ENCODE measurements at places on chromosomes 5 and 9.

- DNase-seq = no peak
Observed at GRCh38 chr9:106419829-106420228, 443.1 kb upstream of the ZNF462 start.

GRCh38 chr9:37904445-37905130 is 661 bp upstream of the SLC25A51 start:
- DNase-seq = no peak

GRCh38 chr5:138386290-138386689 is 33.8 kb downstream of the KDM3B start:
- DNase-seq = no peak

DNA sequence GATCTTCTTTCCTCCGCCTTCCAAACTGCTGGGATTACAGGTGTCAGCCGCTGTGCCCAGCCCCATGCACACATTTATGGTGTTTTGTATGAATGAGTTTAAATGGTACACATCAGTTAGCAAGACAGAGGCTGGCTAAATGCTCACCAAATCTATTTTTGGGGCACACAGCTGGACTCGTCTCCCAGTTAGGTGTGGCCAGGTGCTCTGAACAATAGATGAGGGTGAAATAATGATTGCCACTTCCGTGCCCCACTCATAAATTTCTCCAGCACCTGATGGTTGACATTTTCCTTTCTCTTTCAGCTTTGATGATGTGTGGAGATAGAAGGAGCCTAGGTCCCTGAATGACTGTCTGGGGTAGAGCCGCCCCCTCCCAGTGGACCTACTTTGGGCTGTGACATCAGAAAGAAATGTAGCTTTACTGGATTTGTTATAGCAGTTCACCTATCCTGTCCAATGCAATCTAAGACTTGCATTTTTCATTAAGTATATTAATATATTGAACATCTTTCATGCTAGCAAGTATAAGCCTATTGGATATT is 8.6 kb upstream of the RAPGEF1 start:
- DNase-seq = no peak

DNA sequence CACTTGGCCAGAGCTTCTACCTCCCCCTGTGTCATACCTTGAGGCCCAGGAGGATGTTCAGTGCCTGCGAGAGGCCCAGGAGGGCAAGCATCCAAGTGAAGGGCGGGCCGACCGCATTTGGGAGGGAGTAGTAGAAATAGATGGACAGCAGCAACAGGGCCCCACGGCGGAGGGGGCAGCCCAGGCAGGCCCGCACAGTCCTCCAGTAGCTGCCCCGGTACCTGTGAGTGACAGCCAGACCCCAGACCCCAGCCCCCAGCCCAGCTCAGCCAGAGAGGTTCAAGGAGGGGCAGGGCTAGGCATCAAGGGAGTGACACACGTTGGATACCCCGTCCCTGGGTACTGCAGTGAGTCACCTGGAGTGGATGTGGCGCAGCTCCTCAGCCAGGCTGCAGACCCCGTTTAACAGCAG is 1.4 kb downstream of the STING1 start:
- DNase-seq = peak; percentile 52

DNA sequence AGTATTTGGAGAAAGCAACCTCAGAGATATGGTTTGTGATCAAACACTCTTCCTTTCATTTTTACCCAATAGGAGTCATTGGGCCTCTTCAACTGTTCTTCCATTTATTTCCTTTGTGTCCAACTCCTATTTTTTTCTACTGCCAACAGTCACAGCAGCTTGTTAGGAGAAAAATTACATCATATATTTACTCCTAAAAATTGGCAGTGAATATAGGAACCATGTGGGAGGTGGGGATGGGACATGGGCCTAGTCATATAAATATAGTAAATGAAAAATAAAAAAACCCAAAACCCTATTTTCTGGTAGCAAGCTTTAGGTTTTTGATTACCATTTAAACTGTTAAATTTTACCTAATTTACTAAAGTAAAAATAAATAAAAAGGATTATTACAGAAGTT is 134.9 kb upstream of the MPDZ start:
- DNase-seq = no peak

- no peak for DNase-seq
Observed at GRCh38 chr9:85898332-85898731, 42.6 kb upstream of the NAA35 start.

- DNase-seq = no peak
Observed at GRCh38 chr9:127380479-127380878, 16.5 kb upstream of the SLC2A8 start.

DNA sequence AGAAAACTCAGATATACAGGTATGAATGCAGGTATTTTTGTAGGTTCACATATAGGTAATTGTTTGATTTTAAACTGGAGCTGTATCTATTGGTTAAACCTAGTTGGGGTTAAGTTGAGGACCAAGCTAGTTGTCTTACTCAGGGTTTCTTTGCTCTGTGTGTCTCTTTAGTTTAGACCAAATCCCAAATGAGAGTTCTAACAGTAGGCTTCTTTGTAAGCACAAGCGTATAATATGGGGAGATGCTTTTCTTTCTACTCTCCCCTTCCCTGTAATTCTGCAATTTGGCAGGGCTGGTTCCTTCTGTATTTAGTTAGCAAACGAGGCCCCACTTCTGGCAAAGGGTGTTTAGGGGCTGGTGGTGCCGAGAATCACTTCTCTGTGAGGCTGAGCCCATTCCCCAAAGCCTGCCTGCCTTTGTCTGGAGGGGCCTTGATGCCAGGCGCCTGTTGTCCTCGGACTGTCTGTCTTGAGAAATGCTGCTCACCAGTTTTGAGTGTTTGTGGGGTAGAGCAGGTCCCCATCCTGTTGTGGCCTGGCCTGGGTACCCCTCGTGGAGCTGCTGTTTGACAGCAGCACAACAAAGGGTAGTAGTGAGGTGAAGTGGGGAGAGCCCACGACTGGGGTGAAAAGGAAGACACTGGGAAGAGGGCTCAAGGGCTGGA is 259.3 kb downstream of the FANCC start:
- DNase-seq = no peak

GRCh38 chr5:102867992-102868662 is 113.0 kb downstream of the PAM start:
- DNase-seq = no peak

DNA sequence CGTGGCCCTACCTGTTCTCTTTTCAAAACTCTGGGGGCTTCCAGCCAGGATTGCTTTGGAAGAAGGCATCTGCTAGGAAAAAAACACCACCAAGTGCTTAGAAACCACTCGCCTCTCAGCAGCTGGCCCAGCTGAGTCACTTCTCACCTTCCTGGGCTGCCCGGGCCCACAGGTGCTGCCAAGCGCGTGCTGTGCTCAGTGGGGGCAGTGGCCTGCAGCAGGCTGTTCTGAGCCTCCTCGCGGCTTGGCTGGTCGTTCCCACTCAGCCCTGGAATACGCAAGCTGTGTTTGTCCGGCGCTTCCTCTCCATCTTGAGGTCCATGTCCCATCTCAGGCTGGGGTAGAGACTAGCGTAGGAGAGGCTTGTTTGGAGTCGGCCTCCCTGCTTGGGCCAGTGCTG is 102.5 kb upstream of the FCN2 start:
- DNase-seq = no peak

DNA sequence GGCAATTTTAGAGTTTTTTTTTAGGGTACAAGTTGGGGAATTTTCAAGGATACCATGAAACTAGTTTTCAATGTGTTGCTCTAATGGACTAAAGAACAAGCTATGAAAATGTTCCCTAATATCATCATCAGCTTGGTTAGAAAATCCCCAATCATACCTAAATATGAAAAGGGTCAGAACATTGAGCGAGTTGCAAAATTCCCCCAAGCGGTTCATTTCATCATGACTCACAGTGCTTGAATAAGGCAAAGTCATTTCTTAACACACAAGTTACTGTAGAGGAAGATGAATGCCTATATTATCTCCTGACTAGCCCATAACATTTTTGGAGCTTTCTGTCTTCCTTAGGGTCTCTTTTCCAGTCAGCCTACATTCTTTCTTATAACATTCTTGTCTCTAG is 62.7 kb downstream of the ST8SIA4 start:
- no peak for DNase-seq

DNA sequence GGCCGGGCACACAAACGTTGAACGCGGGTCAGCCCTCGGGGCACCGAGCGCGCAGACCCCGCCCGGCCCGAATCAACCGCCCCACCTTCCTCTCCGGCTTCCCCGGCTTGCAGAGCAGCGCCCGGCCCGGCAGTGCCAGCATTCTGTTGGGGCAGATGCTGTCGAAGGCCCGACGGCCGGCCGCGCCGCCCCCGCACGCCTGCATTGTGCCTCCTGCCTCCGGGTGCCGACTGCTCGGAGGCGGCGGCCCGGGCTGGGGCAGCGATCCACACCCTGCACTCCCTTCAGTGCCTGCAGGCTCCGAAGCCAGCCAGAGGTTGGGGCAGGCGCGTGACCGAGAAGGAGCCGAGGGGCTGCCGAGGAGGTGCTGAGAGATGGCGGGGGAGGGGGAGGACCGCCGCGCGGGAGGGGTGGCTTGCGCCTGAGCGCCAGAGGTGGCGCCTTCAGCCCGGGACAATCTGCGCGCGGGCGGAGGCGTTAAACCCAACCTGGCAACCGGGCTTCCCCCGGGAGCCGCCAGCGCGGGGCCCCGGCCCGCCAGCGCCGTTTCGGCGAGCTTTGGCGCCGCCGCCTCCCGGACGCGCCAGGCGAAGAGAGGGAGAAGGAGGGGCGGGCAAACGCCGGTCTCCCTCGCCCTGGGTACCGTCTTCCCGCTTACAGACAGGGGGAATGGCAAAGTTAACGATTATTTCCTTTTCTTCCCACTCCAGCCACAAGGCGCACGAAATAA is at the start of gene MCIDAS:
Gene MCIDAS (minus strand): TSS at position 382 of the 730 bp plus-strand sequence. CDS start 177 bp downstream, at position 205.
- DNase-seq = peak; percentile 65

DNA sequence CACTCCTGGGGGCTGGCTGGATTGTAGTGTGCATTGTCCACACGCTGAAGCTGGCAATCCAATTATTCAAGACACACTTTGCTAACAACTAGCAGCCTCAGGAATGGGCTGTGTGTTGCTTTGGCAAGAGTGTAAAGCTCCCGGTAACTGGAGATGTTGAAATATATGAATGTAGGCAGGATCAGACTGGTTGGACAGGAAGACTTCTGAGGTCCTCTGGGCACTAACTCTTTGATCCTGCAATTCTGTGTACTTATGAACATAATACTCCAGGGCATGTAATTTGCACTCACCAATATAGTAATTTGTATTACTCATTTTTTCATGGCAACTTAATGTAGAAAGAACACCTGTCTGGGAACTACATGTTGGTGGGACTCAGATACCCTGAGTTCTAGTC is 106.7 kb upstream of the SLC28A3 start:
- no peak for DNase-seq

DNA sequence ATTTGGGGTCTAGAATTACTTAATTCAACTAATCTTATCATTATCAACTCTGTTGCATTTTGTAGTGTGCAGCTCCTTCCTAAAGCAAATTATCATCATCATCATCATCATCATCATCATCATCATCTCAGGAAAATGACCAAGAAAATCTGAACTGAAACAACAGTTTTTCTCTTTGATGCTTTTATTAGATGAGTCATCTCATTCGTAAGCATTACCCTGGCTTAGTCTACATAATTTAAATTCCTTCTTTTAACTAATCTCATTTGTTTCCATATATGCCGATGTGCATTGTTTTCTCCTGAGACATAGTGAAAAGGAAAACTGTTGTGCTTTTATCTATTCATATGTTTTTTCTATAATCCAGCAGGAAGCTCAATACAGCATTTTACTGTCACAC is 173.0 kb upstream of the PDE4D start:
- DNase-seq = no peak

DNA sequence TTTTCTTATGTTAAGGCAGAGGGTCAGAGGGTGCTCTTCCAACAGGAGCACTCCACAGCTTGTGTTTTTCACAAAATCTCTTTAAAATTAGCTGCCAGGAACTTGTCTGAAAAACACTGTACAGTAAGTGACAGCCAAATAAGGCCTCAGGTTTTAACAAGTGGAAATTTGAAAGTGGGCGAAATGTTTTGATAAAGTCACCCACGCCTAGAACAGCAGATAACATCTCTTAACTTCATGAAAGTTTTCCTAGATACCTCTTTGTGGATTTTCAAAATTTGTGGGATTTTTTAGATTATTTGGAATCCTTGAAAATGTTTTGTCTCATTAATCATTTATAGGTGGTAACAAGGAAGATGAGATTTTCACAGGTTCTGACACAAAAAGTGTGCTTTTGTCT is 121.3 kb downstream of the PDE4D start:
- no peak for DNase-seq

- no peak for DNase-seq
Observed at GRCh38 chr5:150120617-150121447, 34.5 kb upstream of the CSF1R start.

- DNase-seq = no peak
Observed at GRCh38 chr5:154949781-154950180, 8.9 kb downstream of the MRPL22 start.

DNA sequence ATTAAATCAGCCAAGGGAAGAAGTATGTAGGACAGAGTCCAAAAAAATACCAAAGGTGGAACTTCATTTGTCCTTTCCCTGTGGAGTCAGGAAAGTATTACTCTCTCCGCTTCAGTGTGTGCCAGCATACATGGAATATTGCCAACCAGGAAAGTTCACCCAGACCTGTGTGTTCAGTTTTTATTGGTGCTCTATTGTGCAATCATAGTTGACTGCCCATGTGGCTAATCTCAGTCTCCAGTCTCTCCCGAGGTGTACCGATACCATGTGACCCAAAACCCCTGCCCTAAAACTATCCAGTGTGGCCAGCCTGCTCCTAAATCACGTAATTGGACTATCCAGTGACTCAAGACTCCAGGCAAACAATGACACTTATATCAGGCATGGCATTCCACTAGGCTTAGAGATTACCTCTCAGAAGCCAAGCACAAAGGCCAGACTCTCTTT is 38.8 kb downstream of the NFX1 start:
- no peak for DNase-seq

DNA sequence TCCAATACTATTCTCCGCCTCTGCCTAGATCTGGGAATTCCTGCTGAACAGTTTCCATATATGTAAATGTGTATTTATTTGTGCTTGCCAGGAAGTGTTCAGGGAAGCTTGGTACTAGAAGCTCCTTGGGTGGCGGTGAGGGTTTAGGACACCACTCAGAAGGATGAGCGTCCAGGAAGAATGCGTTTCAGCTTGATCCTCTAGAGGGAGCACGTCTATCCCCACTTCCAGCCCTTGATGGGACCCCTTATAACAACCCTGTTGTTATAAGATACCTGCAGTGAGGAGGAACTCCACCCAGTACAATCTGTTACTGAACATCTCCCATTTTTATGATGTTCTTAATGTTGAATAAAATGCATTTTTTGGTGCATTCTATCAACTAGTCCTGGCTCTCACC is 88.9 kb downstream of the CYFIP2 start:
- no peak for DNase-seq

DNA sequence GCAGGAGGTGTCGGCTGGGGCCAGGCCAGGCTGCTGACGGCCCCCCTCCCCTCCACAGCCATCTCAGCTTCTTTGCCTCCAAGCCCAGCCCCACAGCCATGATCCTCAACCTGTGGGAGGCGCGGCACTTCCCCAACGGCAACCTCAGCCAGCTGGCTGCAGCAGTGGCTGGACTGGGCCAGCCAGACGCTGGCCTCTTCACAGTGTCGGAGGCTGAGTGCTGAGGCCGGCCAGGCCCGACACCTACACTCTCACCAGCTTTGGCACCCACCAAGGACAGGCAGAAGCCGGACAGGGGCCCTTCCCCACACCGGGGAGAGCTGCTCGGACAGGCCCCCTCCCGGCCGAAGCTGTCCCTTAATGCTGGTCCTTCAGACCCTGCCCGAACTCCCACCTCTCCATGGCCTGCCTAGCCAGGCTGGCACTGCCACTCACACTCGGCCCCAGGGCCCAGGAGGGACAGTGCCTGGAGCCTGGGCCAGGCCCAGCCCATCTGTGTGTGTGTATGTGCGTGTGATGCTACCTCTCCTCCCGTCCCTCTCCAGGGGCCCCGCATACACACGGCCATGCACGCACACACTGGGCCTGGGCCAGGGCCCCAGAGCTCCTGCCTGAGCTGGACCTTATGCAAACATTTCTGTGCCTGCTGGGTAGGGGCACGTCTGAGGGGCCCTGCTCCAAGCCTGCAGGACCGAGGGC is 19.3 kb downstream of the HK3 start:
- no peak for DNase-seq

Measured in activated naive CD4-positive, alpha-beta T cell treated with anti-CD3 and anti-CD28 coated beads, Interleukin-2, amount 10 ng/mL, durations not matched to agents 7 days and 5 days (primary cell).